ENCODE measurements at places on chromosomes 6 and 20.

DNA sequence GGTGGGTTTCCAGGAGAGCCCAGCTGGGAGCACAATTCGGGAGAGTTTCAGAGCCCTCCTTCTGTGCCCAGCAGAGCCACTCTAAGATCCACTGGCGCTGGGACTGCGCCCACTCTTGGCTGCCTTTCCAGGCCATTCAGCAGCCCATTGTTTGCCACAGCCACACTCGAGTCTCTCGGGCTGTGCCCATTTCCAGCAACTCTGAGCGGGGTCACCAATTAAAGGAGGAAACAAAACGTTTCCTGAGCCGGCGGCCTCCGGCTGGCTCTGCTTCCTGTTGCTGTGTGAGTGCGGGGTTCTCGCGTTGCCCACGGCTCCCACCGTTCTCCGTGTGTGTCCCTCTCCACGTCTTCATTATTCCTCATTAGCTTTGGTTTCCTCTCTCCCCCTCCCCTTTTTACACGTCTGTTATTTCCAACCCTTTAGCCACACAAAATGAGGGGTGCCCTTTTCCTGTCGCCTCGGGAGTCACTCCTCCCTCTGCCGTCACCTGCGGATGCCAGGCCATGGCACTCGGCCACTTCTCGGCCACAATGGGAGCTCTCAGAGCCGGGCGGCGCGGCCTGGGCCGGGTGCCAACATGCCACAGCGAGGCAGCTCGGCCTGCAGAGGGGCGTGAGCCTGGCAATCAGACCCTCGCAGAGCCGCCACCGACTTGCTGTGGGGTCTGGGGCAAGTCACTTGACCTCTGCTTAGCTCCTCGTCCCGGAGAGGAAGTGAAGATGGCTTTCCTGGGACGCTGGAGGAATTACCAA lies 94.3 kb upstream of the NKX2-2 start:
- no peak for DNase-seq

DNA sequence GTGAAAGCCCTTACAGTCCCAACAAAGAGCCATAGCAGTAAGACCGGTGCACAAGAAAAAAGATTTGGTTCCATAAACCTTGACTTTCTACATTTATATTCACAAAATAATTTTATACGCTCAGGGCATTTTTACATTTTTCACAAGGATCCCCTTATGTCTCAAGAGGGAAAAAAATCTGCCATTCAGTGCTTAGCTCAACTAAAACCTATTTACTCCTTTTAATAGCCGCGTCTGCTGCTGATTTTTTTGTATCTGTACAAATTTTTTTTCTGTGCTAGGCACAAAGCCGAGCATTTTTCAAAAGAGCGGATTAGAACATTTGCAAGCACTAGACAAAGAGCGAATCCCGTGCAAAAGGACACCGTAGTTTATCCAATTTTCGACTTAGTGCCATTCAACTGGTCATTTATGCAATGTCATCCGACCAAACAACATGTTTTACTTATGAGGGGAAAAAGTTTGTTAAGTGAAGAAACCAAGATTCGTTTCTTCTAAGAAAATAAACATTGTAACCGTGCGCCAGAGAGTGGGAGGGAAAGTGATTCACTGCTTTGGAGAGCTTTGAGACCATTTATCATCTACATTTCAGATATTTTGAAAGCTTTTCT lies 3.7 kb downstream of the TFAP2D start:
- no peak for DNase-seq

GRCh38 chr6:100617633-100618350 lies 153.1 kb upstream of the SIM1 start:
- DNase-seq = no peak

GRCh38 chr6:90209527-90209926 lies 87.1 kb downstream of the BACH2 start:
- DNase-seq = no peak

DNA sequence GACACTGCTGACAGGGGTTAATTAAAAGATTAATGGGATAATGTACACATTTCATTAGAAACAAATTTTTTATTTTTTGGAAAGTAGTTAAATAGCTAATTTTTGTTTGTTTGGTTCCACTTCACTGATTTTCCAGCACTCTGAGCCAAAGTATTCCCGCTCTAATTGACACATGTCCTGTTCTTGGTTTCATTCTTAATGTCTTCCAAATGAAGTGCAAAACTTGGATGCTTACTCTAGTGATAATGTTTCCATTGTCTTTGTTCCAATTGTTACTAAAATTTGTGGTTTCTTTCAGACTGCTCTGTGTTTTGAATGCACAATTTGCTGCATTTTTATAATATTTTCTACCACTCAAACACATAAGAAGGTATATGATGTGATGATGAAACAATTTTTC lies 794.3 kb downstream of the PHF3 start:
- DNase-seq = no peak

- no peak for DNase-seq
These were observed 7.2 kb upstream of the THEMIS start for GRCh38 chr6:127907960-127908640.

DNA sequence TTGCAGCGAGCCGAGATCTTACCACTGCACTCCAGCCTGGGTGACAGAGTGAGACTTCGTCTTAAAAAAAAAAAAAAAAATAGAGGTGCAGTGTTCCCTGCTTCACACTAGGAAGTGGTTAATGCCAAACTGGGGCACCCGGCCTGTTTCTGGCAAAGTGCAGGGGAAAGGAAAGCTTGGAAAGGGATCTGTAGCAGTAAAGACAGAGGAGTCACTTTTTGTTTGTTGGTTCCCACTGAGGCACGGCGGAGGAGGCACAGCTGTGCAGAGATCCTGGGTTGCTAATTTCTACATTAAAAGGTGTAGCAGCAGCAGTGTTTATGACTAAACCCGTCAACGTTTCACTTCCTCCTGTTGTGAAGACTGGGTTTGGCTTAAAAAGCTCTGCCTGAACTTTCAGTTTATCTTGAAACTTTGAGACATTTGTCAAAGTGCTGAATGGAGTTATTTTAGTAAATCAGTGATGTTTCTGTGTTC lies 125.6 kb downstream of the CARMIL1 start:
- DNase-seq = no peak

DNA sequence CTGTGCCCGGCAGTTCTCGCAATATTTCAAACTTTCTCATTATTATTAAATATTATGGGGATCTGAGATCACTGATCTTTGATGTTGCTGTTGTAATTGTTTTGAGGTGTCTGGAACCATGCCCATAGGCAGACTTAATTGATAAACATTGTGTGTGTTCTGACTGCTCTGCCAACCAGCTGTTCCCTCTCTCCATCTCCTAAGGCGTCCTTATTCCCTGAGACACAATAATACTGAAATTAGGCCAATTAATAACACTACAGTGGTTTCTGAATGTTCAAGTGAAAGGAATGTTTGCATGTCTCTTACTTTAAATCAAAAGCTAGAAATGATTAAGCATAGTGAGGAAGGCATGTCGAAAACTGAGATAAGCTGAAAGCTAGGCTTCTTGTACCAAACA lies 7.6 kb downstream of the MAPK14 start:
- no peak for DNase-seq

DNA sequence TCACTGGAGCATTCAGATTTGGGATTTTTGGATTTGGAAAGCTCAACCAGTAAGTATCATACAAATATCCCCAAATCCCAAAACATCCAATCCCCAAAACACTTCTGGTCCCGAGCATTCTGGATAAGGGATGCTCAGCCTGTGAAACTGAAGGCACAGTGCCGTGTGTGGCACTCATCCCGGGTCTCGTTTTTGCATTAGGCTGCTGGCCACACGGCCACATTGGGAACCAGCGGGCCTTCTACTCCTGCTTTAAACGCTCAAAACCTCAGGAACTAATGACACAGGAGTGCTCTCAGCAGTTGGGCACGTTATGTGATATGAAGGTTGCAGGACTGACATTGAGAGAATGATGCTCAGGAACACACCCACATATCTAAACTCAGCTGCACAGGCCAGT lies 35.6 kb downstream of the PSMG4 start:
- DNase-seq = no peak

DNA sequence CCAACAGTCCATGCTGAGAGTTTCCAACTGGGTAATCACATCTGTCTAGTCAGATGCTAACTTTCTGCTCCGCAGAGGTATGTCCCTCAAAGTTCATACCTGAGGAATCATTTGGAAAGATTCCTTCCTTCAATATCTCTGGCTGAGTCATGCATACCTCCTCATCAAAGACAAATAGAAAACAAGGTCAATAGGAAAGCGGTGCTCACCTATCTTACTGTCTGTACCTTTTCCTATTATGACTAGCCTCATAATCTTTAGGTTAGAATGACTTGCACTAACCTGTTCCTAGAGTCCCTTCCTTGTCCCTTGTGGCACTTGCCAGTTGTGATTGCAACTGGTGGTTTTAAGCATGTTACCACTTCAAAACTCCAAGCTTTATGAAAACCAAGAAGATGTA lies 78.2 kb upstream of the PTPRK start:
- no peak for DNase-seq

DNA sequence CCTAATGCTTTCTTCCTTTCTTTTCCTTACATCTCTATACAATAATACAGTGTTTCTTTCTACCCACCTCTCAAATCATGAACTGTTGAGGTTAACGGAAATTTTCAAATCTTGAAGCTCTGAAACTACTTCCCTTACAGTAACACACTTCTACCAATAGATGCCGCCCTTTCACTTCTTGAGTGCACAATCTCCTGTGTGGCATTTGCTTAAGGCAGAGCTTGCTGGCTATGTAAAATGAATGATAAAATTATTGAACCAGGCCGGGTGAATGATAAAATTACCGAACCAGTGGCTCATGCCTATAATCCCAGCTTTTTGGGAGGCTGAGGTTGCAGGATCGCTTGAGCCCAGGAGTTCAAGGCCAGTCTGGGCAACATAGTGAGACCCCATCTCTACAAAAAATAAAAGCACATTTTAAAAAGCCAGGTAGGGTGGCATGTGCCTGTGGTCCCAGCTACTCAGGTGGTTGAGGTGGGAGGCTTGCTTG lies 56.8 kb downstream of the KCNS1 start:
- peak; percentile 7 for DNase-seq

DNA sequence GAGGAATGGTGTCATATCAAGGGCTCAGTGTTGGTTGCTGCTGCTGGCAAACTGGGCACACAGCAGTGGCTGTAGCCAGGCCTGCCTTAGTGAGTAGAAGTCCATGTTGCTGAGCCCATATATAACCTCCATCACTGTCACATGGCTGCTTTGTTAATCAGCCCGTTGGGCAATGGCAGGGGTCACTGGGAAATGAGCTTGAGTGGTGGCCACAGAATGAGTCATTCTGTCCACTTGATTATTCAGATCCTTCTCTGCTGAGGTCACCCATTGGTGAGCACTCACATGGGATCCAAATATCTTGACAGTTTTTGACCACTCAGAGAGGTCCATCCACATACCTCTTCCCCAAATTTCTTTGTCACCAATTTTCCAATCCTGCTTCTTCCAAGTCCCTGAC lies 898.9 kb upstream of the EYS start:
- no peak for DNase-seq

DNA sequence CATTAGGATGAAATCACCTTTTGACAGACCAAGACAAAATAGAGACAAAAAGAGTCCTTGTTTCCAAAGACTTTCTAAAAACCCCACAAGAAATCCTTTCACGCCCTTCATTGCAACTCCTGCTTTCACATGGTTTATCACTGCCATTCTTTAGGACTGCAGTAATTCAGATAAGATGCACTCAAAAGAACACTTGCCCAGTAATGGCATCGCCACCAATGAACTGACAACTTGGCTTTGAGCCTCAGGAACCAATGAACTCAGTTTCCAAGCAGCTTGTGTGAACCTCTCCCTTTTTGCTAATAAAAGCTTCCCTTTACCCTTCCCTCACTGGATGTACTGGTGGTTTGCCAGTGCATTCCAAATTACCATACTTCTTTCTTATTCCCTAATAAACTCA lies 21.8 kb downstream of the OSTM1 start:
- no peak for DNase-seq

All from stimulated activated CD4-positive, alpha-beta T cell treated with anti-CD3 and anti-CD28 coated beads, Interleukin-1b, Interleukin-23, amount 100 ng/mL, for 1 hour (primary cell).